Activated naive CD4-positive, alpha-beta T cell (primary cell): ENCODE measurements at places on chromosomes 5 and 9.
A peak's percentile ranks its signal among the peaks of the same experiment; 100 is the strongest.

DNA sequence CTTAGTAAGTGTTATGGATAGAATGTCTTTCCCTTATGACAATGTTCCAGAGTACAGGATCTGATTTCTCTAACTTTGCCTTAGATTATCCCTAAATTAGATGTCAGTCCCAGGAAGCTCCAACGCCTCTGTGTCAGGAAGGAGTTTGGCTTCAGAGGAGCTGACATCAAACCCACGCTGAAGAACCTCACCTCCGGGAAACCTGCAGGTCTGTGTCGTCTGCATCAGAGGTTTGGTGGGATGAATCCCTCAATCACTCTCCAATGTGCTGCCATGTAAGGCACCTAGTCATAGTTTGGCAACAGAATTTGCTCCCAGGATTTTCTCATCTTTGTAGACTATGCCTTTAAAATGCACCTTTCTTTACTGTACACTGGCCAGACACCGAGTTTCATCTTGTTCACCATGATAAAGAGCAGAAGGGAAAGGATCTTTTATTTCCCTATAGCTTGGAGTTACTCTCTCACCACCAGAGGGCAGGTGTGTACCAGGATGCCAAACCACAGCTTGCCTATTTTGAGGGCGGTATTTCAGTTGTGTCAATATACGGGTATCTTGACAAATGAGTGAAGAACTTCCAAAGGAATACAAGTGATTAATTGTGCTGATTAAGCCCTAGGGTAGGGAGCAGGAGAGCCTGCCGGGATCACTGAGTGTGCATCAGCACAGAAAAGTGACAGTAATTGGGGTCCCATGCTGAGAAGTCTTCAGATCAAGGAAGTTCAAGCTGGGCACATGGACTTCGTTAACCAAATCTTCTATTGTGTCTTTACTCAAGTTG lies 23.4 kb downstream of the MINAR2 start:
- peak; percentile 1 for DNase-seq

- no peak for DNase-seq
These were observed 16.6 kb upstream of the GRHPR start for GRCh38 chr9:37405764-37406380.

DNA sequence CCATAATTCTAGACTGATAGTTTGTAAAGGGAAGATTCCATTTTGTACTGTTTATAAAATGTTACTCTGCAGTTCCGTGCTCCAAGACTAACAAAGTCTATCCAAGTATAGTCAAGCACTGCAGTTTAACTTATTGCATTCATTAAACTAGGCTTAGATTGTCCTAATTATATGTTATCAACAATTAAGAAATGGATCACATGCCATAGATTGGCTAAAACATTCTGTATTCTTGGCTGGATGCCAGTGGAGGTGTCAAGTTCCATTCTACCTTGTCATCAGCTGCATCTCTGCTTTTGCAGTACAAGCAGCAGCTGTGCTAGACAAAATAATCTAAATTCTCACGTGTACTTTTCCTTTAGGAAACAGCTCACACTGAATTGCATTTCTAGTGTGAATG lies 69.4 kb upstream of the MEF2C start:
- DNase-seq = no peak

DNA sequence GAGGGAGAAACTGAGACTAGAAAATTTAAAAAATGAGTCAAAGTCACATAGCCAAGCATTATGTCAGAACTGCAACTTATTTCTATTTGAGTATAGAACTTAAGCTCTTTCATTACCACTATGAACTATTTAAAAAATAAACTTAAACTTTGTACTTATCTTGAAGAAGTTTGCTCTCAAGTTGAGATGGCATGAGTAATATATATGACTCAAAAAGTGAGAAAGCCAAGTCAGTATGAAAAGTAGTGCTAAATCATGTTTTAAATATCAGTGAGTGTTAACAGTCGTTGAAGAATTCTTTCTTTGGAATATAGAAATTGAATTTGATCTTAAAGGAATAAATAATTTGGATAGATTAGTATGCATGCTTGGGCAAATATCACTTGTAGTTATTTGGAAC lies 36.3 kb upstream of the CDH10 start:
- no peak for DNase-seq
